GM23248 (cell line): ENCODE measurements at places on chromosomes 7 and 10. TPM values are rescaled to one million over a fixed set of nuclear protein-coding genes. Genes with fewer than 3 reads are reported as not detected.

AKR1B1 gene
- polyA plus RNA-seq = 164 and 176 TPM in 2 replicates

PIP gene
- polyA plus RNA-seq = not detected in 2 replicates

PTPN20 gene
- 0.13 and 0.15 TPM in 2 replicates for polyA plus RNA-seq

INMT gene
- 0.09 TPM in 2 replicates for polyA plus RNA-seq

ODAD2 gene
- polyA plus RNA-seq = 1.7 and 1.8 TPM in 2 replicates

GNGT1 gene
- polyA plus RNA-seq = not detected in 2 replicates

SEMA3A gene
- 24.5 and 25.3 TPM in 2 replicates for polyA plus RNA-seq

GPAM gene
- 4.9 and 5.2 TPM in 2 replicates for polyA plus RNA-seq

VIPR2 gene
- not detected in 2 replicates for polyA plus RNA-seq

TYW1B gene
- 0.75 and 0.98 TPM in 2 replicates for polyA plus RNA-seq

TMEM130 gene
- polyA plus RNA-seq = 0.18 and 0.40 TPM in 2 replicates

EN2 gene
- polyA plus RNA-seq = not detected in 2 replicates

DBNL gene
- 145 and 163 TPM in 2 replicates for polyA plus RNA-seq

H2BK1 gene
- polyA plus RNA-seq = not detected in 2 replicates

HOXA13 gene
- polyA plus RNA-seq = 0.13 and 0.15 TPM in 2 replicates

NKX1-2 gene
- not detected in 2 replicates for polyA plus RNA-seq

ATOH7 gene
- polyA plus RNA-seq = not detected in 2 replicates

UROS gene
- polyA plus RNA-seq = 87.8 and 92.2 TPM in 2 replicates

CCDC136 gene
- polyA plus RNA-seq = 2.8 and 3.9 TPM in 2 replicates

CNPY1 gene
- polyA plus RNA-seq = not detected in 2 replicates

LYZL2 gene
- not detected in 2 replicates for polyA plus RNA-seq

SPDYE8 gene
- 0.14 and 0.27 TPM in 2 replicates for polyA plus RNA-seq

LRRC4 gene
- polyA plus RNA-seq = 0.13 TPM in 1 of 2 replicates, not detected in the other

UNC5B gene
- 2.7 and 3.0 TPM in 2 replicates for polyA plus RNA-seq

ASAH2 gene
- polyA plus RNA-seq = 1.8 and 3.4 TPM in 2 replicates

FAM237B gene
- 0.06 TPM in 1 of 2 replicates, not detected in the other for polyA plus RNA-seq

DPYSL4 gene
- polyA plus RNA-seq = 2.1 and 2.5 TPM in 2 replicates

UTF1 gene
- not detected in 2 replicates for polyA plus RNA-seq

CLRN3 gene
- polyA plus RNA-seq = not detected in 2 replicates

PRSS37 gene
- not detected in 2 replicates for polyA plus RNA-seq

BHLHA15 gene
- not detected in 2 replicates for polyA plus RNA-seq

MACC1 gene
- 0.03 and 0.05 TPM in 2 replicates for polyA plus RNA-seq

DRGX gene
- polyA plus RNA-seq = 0.09 and 0.20 TPM in 2 replicates

LDB3 gene
- 0.05 and 0.08 TPM in 2 replicates for polyA plus RNA-seq

FLNC gene
- polyA plus RNA-seq = 74.0 and 75.1 TPM in 2 replicates

ANXA8L1 gene
- polyA plus RNA-seq = 1.8 and 2.0 TPM in 2 replicates

WNT8B gene
- polyA plus RNA-seq = not detected in 2 replicates

C7orf57 gene
- polyA plus RNA-seq = not detected in 2 replicates

OGDHL gene
- polyA plus RNA-seq = not detected in 2 replicates

ADAM22 gene
- polyA plus RNA-seq = 0.09 TPM in 1 of 2 replicates, not detected in the other

CYP26C1 gene
- not detected in 2 replicates for polyA plus RNA-seq

MRLN gene
- not detected in 2 replicates for polyA plus RNA-seq

FAM25A gene
- not detected in 2 replicates for polyA plus RNA-seq

PROSER2 gene
- 0.65 and 0.80 TPM in 2 replicates for polyA plus RNA-seq

TAS2R4 gene
- polyA plus RNA-seq = 0.13 TPM in 1 of 2 replicates, not detected in the other

CRHR2 gene
- 0.05 TPM in 1 of 2 replicates, not detected in the other for polyA plus RNA-seq
